Suppressor macrophage treated with lipopolysaccharide for 4 hours (primary cell): ENCODE measurements at places on chromosomes 5 and 9.

GRCh38 chr5:151615431-151615830 is 24.3 kb upstream of the FAT2 start:
- DNase-seq = no peak

- DNase-seq = peak; percentile 65
These were observed 28.3 kb downstream of the CCDC69 start for GRCh38 chr5:151195622-151196021.

DNA sequence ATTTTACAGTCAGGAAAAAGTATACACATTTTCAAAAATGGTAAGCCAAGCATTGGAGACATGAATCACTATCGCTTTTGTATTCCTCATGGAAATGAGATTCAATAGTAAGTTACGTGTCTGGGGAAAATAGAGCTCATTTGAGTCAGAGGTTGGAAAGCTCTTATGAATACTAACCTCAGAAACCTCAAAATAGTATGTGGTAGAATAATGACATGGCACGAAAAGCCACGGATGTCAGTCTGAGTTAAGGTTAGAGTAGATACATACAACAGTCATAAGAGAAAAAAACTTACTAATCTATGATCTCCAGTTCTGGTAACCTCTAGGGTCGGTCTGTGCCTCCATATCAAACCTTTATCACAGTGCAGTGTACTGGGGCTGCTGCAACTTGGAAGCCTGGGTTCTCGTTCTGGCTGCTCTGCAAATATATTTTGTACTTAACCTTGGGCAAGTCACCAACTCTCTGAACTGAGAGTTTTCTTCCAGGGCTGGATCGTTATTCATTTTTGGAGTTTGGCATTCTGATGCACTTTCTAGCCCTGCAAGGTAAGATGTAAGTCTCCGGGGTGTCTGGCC is 31.8 kb downstream of the MAP1B start:
- no peak for DNase-seq

DNA sequence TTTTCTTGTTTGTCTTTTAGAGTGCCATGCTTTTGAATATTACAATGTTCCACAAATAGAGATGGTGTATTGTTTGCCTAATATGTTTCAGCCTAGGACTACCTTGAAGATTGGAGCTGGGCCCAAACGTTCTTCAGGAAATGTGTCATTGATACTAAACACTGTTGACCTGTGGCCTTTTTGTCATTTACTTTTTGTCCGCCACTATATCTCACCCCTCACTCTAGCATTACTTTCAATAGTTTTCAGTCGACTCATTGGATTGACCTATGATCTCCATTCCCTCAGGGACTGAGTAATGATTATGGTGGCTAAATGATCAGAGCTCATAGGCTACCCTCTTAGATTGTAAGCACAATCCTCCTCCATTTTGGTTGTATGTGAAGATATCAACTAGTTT is 115.8 kb downstream of the NUDT12 start:
- DNase-seq = no peak

DNA sequence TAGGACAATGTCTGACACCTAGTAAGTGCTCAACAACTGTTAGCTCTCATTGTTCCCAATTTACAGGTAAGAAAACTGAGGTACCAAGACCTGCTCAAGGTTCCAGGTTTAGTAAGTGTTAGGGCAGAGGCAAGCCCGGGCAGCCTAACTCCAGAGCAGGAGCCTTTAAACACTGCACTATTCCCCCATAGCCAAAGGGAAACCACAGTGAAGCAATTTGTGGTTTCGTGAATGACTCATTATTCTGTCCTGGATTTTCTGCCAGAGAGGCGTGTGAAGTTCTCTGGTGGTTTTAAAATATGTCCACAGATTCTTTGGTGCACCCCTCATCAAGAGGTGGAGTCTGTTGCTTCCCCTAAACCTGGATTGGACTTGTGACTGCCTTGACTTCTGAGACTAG is 1.0 kb upstream of the MCC start:
- DNase-seq = peak; percentile 82

DNA sequence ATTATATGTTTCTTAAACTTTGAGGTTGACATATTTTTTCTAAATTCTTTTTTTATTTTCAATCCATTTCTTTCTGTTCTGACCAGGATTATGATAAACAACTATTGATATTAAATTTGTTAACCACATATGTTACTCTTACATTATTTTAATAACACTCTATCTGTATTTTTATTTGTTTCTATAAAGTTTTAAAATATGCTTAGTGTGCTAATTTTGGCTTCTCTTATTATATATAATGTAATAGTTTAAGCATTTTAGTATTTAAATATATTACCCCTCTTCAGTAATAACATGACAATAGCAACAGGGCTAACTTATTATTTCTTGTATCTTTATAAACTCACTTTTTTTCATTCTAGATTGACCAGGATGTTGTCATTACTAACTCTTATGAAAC is 137.8 kb downstream of the NIPBL start:
- DNase-seq = no peak

DNA sequence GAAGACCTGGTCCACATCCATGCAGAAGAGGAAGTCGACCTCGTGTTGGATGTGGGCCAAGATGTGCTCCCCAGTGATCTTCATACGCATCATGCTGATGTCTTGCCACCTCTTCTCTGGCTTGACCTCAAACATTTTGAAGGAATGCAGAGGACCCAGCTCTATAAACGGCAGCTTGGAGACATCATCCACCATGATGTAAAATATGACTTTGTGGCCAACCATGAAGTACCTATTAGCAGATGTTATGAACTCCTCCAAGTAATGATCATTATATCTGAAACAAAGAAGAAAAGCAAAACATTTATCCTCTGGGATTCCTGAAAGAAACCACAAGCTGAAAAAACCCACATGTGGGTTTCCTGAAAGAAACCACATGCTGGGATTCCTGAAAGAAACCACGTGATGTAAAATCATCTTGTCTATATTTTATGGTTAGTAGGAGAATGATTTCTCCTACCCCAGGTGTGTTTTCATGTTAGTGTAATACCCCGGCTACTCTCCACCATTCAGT is 52.3 kb downstream of the GGTA1 start:
- no peak for DNase-seq

DNA sequence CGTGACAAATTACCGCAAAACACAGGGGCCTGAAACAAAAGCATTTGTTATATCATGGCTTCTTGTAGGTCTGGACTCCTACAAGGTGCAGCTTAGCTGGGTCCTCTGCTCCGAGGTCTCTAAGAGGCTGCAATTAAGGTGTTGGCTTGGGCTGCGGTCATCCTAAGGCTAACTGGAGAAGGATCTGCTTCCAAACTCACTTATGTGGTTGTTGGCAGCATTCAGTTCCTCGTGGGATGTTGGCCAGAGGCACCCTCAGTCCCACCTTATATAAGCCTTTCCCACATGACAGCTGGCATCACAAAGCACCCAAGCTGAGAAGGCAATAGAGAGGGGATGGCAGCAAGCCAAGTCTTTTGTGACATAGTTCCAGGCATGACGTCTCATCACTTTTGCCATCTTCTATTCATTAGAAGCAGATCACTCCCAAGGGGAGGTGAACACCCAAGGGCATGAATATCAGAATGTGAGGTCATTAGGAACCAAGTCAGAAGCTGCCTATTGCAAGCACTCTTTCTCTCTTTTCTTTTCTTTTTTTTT is 47.9 kb upstream of the ZBTB43 start:
- DNase-seq = no peak

DNA sequence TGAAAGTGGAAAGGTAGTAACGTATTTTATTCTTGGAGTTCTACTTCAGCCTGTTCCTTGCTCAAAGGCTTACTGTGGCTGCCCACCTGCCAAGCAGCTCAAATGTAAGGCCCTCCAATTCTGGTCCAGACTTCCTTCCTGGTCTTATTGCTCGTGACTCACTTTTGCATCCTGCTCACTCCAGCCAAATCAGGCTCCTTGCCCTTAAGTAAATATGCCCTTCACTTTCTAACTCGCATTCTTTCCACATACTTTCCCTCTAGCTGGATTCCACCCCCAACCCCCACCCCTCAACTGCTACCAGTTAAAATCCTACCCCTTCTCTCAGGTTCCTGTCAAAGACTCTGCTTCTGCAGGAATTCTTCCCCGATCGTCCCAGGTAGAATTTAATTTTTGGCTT is 96.6 kb downstream of the GALNT10 start:
- no peak for DNase-seq

DNA sequence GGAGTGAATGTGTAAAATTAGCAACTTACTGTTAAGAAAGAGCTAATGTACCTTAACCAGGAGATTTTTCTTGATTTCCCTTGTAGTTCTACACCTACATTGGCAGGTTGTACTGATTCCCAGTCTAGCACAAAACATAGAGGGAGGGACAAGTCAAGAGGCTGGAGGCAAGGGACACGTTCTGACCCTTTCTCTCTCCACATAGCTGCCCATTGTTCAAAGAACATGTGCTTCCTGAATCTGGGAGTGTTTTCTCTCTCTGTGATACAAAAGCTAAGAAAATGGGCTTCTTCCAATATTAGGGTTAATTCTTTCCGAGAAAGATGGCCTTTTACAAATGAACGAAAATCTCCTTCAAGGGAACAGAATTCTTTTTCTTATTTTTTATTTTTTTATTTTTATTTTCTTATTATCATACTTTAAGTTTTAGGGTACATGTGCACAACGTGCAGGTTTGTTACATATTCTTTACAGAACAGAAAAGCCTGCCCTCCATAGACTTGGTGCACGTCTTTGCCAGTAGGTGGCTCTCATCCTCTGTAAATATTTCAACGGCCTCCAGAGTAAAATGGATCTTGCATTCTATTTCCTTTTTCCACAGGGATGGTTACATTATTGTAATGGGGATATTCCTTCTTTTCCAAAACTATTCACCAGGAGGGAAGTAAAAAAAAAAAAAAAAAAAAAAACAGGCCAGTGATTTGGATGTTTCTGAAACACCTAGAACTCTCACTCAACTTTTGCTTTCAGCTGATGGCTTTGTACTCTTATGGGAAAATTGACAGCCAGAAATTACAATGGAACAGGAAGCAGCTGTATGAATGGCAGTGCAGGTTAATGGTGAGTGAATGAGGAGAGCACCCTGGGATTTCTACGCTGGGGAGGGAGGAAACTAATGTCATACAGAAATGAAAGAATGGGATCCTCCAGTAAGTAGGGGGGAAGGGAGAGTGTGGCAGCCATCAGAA is 13.1 kb upstream of the IFNA5 start:
- peak; percentile 58 for DNase-seq

DNA sequence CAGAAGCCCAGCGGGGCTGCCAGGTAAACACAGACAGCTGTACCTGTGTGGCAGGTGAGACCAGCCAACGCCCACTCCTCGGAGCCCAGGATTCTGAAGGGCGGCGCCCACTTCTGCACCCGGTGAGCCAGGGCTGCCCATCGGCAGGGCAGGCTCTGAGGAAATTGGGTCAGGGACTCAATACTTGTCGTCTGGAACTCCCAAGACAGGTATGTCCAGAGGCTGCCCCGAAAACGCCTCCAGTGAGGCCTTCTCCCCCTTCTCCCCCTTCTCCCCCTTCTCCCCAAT is 19.8 kb downstream of the GLT6D1 start:
- no peak for DNase-seq

DNA sequence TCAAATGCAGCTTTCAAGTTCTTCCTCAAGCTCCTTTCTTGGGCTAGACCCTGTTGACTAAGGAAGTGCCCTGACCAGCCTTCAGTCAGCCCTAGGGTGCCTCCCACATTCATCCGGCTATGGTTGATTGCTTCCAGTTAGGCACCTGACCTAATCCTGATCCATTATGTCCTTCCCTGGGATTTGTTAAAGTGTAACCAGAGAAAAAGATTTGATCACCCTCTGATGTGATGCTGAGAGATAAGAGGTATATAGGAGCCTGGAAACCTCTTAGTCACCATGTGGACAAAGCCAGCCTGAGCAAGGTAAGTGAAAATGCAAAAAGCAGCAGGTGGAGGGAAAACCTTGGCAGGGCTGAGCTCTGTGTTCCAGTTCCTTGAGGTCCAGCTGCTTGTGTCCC is 178.8 kb upstream of the ERCC6L2 start:
- no peak for DNase-seq

DNA sequence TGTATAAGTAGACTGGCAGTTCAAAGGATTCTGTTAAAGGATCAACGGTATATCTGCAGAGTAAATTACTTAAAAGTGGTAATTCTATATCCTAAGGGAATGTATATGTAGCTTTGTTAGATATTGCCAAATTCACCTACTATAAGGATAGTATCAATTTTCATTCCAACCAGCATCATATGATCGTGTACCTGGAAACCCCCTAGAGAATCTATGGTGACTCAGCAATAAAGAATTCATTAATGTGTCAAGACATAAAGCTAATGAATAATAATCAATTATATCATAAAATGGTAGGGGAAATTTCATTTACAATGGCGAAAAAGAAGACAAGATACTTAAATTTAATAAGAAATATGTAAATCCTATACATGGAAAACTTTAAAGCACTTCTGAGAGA is 234.1 kb upstream of the ACTBL2 start:
- no peak for DNase-seq

GRCh38 chr9:21591221-21592062 is 109.3 kb upstream of the IFNE start:
- peak; percentile 91 for DNase-seq

- no peak for DNase-seq
These were observed 68.1 kb upstream of the SPIN1 start for GRCh38 chr9:88319936-88320747.

- peak; percentile 25 for DNase-seq
These were observed 368.3 kb downstream of the EFNA5 start for GRCh38 chr5:107302441-107302840.

DNA sequence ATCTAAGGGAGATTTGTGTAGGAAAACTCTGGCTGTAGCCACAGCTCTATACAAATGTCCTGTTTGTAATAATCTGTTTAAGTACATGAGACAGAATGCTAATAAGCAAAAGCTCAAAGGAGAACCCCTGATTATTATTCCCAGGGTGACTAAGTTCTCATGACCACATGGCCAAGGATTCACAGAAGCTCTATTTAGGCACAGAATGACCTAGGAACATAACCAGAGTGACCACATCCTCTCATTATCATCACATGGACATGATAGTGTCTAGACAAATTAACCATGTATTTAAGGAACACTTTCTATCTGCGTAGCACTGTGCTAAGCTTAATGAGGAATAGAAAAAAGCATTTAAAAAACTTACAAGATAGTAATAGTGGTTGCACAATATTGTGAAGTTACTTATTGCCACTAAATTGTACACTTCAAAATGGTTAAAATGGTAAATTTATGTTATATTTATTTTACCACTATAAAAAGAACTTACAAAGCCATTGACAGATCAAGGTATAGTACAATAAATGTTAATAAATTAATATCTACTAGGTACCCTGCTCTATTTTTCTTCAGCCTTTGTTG is 56.3 kb downstream of the STX17 start:
- DNase-seq = peak; percentile 53

- no peak for DNase-seq
These were observed 35.0 kb upstream of the NAA35 start for GRCh38 chr9:85905957-85906356.

- DNase-seq = no peak
These were observed 155.0 kb downstream of the FGF1 start for GRCh38 chr5:142530904-142531303.
